ENCODE measurements at places on chromosomes 11 and 22. TPM values are rescaled to one million over a fixed set of nuclear protein-coding genes. Genes with fewer than 3 reads are reported as not detected.

Gene RGL4
- total RNA-seq = not detected

Gene C11orf68
- 27.6 TPM for total RNA-seq

Gene ZNF195
- 49.2 TPM for total RNA-seq

Gene ENTHD1
- total RNA-seq = not detected

DNA sequence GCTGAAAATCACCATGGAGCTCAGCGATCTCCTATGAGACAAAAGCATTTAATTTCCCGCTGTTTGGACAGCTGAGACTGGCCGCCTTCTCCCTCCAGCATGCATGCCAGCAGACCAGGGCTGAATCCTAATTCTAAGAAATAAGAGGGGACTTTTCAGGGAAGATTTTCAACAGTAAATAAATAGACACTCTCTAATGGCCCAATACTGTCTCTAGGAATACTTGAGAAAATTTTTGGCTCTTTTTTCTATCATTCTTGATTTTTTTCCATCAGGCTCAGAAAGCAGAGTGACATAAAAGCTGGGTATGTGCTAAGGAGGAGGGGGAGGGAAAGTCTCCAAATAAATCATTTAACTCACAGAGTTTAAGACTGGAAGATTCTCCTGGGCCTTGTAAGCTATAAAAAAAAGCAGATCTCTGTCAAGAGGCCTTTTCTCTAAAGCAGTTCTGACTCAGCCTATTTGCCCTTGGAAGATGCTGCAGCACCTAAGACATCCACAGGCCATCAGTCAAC is 17.6 kb upstream of the SPON1 start:
- no peak for DNase-seq

GRCh38 chr11:115334932-115335788 is 169.1 kb downstream of the CADM1 start:
- peak; percentile 51 for DNase-seq

GRCh38 chr11:4433856-4434255 is 15.2 kb upstream of the OR52K2 start:
- no peak for DNase-seq

DNA sequence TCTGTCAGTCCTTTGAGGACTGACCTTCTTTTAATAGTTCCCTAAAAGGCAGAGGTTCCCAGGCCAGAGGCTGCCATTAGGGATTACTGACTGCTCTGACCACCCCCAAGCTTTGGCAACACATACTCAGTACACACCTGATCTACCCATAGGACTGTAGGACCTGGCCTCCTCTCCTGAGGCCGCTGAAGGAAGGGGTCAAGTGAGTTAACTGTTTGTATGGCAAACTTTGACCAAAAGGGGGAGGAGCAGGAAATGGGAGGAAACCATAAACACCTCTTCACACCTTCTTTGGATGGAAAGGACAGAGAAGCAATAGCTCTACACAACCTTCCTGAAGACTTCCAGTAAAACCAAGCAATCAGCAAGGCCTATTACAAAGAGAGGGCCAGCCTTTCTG is 104.0 kb downstream of the APOL5 start:
- no peak for DNase-seq

- no peak for DNase-seq
Measured at GRCh38 chr11:67308031-67308866, 4.9 kb downstream of the SSH3 start.

- no peak for DNase-seq
Measured at GRCh38 chr11:33722590-33723234, 13.5 kb downstream of the CD59 start.

GRCh38 chr11:33225371-33225770 is 31.8 kb upstream of the HIPK3 start:
- no peak for DNase-seq

All from A673 (cell line).